ENCODE measurements at places on chromosomes 2 and 18.

DNA sequence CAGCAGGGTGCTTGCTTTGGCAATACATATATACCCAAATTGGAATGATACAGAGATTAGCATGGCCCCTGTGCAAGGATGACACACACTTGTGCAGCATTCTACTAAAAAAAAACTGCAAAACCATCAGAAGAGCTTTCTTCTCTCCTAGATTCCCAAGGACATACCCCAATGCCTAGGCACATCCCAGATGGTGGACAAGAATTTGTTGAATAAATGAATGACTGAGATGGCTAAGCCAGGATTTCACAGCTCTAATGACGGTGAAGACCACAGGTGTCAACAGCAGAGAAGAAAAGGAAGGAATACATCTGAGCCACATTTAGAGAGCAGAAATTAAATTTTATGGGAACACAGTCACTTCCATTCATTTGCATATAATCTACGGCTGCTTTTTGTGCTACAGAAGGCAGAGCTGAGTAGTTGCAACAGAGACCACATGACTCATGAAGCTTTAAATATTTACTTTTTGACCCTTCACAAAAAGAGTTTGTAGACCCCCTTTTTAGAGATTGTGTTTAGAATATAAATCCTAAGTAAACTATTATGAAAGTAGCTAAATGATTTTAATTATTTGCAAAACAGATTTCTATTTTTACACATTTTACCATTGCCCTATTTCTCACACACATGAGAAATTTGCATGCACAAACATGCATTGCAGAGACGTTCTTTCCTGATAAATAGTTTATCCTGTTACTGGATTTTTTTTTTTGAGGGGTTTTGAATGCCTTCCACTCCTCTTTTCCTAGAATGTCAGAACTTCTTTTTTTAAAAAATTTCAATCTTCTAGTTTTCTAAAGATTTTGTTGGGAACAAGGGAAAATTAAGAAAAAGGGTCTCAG lies 119.0 kb downstream of the PMAIP1 start:
- DNase-seq = no peak

- DNase-seq = no peak
Observed at GRCh38 chr2:41932241-41933045, 115.4 kb upstream of the PKDCC start.

- peak; percentile 19 for DNase-seq
Observed at GRCh38 chr2:176122683-176123410, at the start of gene HOXD9. Gene HOXD9, plus strand, starts transcription at chr2:176122719. Its CDS starts 50 bp downstream, at chr2:176122769.

GRCh38 chr2:42096869-42097591 lies 49.2 kb downstream of the PKDCC start:
- no peak for DNase-seq

- no peak for DNase-seq
Observed at GRCh38 chr18:70029163-70029562, 81.5 kb upstream of the CD226 start.

DNA sequence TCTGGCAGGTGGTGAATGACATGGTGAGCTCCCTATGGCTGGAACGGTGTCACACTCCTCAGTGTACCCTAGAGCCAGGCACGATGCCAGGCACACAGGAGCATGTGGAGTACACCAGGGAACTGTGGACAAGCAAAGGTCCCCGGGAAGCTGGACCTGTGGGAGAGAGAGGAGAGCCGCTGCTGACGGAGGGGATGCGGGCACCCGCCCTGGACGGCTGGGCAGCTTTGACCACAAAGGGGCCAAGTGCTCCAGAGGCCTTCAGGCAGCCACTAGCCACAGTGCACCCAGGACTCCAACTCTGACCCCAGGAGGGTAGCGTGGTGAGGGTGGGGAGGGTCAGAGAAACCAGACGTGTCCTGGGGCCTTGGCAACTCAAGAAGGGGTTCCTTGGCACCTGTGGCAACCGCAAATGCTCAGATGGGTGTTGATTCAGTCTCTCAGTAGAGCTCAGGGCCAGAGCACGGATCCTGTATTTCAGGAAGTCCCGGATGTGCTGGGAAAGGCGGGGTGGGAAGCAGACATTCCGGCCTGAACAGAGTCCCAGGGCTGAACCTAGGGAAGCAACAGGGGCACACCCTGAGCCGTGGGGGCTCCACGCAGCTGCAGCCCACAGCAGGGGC lies 2.3 kb upstream of the MAB21L4 start:
- DNase-seq = no peak

- DNase-seq = no peak
Observed at GRCh38 chr2:15687720-15688119, 96.1 kb downstream of the DDX1 start.

DNA sequence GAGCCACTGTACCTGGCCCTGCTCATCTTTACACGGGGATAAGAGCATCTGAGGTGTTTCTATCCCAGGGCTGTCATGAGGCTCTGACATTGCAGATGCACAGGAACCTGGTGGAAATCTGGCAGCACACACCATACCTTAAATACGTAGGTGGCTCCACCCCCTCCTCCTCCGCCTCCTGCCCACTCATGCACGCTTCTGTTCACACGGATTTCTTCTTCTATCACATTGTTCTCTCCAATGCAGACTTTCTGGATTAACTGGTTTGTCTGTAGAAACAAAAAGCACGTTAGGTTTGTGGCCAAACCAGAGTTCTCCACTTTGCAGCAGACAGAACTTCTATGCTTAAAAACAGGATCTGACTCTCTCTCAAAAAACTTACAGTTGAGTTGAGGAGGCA lies 118.2 kb downstream of the CLIP4 start:
- DNase-seq = no peak

DNA sequence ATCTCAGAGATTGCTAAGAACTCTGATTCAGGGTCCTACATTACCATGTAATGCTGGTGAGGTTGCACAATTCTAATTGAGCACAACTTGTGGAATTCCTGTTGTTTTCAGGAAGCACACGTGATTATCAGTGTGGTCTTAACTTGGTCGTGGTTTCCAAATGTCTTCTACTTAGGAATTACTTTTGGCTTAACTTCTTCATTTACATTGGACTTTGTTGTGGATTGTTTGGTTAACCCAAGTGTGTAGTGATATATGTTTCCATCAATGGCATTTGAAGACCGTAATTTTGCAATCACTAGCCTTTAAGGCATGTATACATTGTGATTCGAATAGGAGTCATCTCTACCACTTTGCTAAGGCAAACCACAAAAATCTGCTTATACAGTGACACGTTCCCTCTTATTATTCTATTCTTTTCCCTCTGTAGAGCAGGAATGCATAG lies 373.3 kb downstream of the IRS1 start:
- no peak for DNase-seq

- DNase-seq = no peak
Observed at GRCh38 chr2:110931648-110932047, 189.1 kb upstream of the BCL2L11 start.
